CD4-positive, alpha-beta T cell (primary cell): ENCODE measurements at places on chromosomes 5 and 9.

DNA sequence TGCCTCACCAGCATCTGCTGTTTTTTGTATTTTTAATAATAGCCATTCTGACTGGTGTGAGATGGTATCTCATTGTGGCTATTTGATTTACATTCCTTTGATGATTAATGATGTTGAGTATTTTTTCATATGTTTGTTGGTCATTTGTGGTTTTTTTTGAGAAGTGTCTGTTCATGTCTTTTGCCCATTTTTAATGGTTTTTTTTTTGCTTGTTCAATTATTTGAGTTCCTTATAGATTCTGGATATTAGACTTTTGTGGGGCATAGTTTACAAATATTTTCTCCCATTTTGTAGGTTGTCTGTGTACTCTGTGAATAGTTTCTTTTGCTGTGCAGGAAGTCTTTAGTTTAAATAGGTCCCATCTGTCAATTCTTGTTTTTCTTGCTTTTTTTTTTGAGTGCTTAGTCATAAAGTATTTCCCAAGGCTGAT lies 148.1 kb downstream of the NPR3 start:
- DNase-seq, result no peak

GRCh38 chr5:124645396-124645795 lies 101.0 kb downstream of the ZNF608 start:
- DNase-seq, result no peak

DNA sequence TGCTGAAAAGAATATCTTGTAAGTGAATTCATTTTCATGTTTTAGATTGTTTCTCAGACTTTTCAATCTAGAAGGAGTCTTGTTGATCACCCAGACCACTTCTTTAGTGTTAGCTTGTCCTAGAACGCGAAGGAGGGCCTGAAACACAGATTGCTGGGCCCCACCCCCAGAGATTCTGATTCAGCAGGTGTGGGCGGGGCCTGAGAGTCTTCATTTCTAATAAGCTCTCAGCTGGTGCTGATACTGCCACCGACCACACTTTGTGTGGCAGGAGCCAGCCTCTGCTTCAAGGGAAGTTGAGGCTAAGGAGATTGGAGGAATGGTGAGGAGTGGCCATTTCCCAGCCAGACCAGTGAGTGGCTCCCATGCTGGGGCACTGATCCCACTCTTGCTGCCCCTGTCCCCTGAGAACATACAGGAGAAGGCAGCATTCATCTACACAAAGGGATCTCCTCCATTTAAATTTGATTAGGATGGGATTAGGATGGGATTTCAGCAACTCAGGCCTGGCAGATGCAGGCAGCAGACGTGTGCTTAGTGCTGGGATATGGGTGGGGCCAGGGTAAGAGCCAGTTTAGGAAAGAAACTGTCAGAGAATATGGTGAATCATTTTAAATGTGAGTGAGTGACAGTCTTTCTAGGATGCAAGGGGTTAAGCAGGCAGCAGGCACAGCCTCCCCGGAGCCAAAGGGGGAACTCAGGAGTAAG lies 35.9 kb downstream of the ZNF618 start:
- DNase-seq, result no peak

DNA sequence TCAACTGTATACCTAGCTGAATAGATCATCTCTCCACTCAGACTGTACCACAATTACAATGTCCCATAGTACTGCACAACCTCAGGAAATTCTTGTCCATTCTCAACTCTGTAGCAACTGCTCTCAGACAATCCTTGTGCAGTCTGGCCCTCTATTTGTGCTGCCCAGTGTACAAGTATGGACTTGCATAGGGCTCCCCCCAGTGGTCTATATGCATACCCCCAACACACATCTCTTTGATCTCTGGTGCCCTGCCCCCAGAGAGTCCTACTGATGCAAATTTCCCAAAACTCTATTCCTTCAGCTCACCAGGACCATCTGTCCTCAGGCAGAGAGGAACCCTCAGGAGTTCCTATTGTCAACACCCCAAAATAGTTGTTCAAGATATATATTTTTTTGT lies 205.3 kb downstream of the SLCO4C1 start:
- no peak for DNase-seq

DNA sequence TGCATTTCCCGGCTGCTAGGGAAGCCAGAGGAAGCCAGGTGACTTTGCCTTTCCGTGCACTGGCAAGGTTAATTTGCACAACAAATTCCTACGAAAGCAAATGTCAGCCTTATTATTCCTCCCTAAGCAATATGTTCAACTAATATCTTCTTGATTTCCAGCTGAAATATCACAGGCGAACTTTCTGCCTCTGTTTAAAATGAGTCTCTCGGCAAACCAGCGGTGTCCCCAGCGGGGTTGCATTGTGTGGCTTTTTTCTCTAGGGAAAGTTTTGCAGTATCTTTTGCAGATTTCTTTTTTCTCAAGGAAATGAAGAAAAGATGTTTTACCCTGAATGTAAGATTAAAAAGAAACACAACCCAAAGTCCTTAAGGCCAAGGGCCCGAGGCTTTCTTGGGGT lies 1.9 kb downstream of the DBH start:
- no peak for DNase-seq

DNA sequence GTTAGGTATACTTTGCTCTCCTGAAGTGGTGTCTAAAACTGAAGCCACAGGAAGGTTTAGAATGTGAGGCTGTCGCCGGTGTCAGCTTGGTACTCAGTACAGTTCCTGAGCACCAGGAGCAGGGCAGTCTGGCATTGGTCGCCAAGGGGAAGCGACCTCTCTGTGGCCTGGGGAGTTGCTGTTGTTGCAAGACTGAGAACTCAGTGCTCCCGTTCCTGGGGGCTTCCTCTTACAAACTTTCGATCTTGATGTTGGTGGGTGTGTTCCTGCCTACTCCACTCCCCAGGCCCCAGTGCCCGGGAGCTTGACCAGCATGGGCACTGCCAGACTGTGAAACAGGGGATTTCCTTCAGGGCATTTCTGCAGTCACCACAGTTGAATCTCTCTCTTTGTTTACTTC lies 52.4 kb upstream of the PPARGC1B start:
- DNase-seq, result no peak

DNA sequence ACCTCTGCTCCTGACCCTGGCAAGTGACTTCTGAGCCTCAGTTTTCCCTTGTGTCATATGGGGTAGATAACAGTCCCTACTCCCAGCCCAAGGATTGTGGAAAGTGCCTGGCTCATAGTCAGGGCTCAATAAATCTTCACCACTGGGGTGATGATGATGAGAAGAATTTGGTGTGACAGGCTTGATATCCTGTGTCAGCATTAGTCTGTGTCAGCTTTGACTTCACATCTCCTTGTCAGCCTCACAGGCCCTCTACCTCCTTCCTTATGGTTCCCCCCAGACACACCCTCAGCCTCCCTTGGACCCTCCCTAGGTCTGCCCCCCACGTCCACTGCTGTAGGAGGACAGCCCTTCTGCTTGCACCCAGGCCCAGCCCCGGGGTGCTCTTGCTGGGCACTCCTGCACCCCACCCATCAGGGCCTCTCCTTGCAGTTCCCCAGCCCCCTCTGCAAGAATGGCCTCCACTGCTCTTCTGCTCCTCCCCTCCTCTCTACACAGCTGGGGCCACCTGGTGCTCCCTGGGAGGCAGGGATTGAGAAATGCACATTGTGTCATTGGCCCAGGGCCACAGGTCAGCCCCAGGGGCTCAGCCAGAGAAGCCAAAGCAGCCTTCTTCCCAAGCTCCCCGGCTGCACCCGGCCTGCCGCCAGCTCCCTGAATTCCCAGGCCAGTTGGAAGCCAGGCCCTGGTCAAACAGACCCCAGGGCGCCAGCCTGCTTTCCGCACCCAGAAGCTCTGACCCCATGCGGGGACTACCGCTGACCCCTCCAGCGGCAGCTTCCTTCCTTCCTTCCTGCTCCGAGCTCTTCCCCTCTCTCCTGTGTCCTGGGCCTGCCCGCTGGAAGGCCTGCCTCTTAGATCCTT lies 7.7 kb downstream of the FGFR4 start:
- DNase-seq, result no peak

- no peak for DNase-seq
Observed at GRCh38 chr5:97095318-97095732, 47.1 kb downstream of the LIX1 start.

DNA sequence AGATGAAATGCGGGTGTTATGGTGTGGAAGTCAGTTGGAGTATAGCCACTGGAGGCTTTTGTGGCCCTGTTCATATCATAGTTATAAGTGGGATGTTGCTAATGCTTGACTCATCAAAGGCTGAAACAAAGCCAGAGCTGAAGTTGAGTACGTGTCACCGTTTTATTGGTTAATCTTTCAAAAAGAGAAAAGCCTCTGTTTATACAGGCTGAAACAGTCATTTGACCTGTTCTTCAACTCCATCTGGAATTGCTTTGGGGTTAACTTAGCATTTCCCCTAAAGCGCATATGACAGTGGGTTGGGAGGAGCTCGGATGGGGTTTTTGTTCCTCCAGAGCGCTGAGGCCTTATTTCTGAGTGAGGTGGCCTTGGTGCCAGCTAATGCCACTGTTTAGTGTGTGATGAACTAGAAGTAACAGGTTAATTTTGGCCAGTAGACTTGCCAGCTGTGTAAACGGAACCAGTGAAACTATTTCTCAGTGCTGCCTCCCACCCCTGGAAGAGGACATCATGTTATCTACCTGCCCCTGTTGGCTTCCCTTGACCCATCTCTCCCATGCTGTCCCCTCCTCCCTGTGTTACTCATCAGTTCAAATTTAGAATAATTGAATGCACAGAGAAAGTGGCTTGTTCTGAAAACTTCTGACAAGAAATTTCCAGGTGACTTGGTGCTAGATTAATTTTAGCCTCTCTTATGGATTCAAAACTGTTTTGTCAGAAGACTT lies 34.2 kb downstream of the MTAP start:
- DNase-seq, result no peak

DNA sequence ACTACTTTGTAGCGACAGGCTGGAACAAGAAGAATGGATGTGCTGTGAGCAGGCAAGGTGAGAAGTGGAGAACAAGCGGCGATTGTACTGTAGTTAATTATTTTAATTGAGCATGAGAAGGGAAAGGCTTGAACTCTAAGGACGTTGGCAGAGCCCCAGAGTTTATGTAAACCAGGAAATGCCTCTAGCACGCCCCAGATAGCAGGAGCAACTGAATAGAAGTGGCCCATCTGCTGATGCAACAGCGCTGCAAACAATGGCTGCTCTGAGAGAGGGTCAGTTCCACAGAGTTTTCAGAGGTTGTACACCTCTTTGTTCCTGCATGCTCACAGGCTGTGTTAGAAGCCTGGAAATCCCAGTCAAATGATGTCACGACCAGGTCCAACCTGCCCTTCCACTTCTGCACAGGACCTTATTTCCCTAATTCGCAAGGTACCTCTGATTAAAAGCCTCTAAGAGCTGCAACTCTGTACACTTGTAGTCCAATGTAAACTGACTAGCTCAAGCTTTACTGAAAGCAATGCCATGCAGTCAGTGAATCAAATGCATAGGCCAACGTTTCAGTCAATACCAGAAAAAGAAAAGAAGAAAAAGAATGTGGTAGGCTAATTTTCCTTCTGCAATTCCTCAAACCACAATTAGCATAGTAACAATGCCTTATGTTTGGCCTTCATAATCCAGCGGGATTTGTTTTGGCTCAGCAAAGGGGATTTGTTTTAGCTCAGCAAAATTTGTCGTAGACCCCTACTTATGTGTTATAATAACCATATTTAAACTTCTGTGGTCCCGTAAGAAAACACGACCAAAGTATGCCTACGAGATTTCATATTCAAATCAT lies 119.6 kb upstream of the RETREG1 start:
- DNase-seq, result no peak
